ENCODE measurements at places on chromosomes 2 and 18. TPM values are rescaled to one million over a fixed set of nuclear protein-coding genes. Genes with fewer than 3 reads are reported as not detected.

The MALL gene
- not detected for polyA plus RNA-seq

The DUSP2 gene
- 323 TPM for polyA plus RNA-seq

The INO80D gene
- 6.3 TPM for polyA plus RNA-seq

The TUBA3E gene
- not detected for polyA plus RNA-seq

- no peak overlapping the region for H3K4me3 ChIP-seq
- no peak overlapping the region for H3K27ac ChIP-seq
- no peak for DNase-seq
- peaks cover 4% of the 10 kb centered on the region for H3K4me1 ChIP-seq
- H3K27me3 ChIP-seq, result no peaks in the 10 kb centered on the region
- H3K36me3 ChIP-seq, result no peaks in the 10 kb centered on the region
Measured at GRCh38 chr2:10158681-10159080, 36.1 kb downstream of the RRM2 start.

GRCh38 chr2:126932966-126933710 lies 34.4 kb downstream of the TEX51 start:
- DNase-seq, result no peak
- H3K36me3 ChIP-seq, result no peaks in the 10 kb centered on the region
- peaks cover 3% of the 10 kb centered on the region for H3K4me1 ChIP-seq

- no peak overlapping the region for H3K4me3 ChIP-seq
- no peaks in the 10 kb centered on the region for H3K36me3 ChIP-seq
- H3K27me3 ChIP-seq, result no peaks in the 10 kb centered on the region
- DNase-seq, result no peak
Measured at GRCh38 chr18:61823595-61823994, 69.2 kb downstream of the RNF152 start.

GRCh38 chr18:49169037-49169521 lies 218.3 kb upstream of the SMAD7 start:
- no peaks in the 10 kb centered on the region for H3K27me3 ChIP-seq
- DNase-seq, result peak; percentile 31
- no peak overlapping the region for H3K27ac ChIP-seq

Data from B cell (primary cell).